ENCODE measurements at places on chromosomes 12 and 14. TPM values are rescaled to one million over a fixed set of nuclear protein-coding genes. Genes with fewer than 3 reads are reported as not detected.
A peak's percentile ranks its signal among the peaks of the same experiment; 100 is the strongest.

Gene SPTLC2
- 11.5 TPM for total RNA-seq

Gene SCN8A
- 0.41 TPM for total RNA-seq

Gene PMCH
- total RNA-seq = not detected

Gene KLRG1
- 6.9 TPM for total RNA-seq

DNA sequence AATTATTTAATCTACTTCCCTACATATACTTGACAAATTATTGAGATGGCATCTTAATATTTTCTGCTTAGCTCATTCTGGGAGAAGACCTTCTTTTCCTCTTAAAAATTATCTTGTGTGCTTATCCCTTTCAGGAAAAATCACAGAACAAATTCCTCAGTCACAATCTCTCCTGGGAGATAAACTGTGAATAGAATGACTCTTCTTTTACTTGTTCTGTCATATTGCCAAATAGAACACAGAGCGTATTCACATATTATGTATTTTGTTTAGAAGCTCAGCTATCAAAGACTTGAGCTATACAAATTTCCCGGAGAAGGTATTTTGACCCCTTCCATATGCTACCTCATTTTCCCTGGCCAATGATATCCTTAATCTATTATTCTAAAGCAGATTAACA lies 146.7 kb downstream of the TMEM117 start:
- H3K36me3 ChIP-seq = no peaks in the 10 kb centered on the region
- DNase-seq = no peak
- no peaks in the 10 kb centered on the region for H3K4me1 ChIP-seq
- no peak overlapping the region for H3K27ac ChIP-seq
- H3K4me3 ChIP-seq = no peak overlapping the region

DNA sequence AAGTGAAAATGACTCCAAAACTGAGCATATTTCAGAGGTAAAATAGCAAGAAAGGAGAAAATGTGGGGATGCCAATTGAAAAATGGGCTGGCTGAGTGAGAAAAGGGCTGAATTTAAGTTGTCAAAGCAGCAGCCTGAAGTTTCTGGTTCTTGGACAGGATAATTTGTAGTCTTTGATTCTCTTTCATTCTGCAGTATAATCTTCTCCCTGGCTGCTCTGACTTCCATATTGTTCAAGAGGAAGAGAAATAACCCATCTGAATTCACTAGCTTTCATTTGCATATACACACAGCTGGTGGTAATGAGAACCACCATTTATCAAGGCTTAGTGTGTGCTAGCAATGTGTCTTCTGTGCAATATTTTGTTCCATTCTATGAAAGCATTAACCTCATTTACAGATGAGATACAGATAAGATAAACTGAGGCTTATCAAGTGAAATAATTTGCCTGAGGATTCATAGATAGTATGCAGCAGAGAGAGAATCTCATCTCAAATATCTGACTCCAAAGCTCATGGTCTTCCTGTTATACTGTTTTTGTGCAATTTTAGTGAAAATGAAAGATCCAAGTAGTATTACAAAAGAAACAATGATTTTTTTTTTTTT lies 184.2 kb downstream of the TMTC2 start:
- no peak overlapping the region for H3K27ac ChIP-seq
- H3K4me3 ChIP-seq = no peak overlapping the region
- H3K4me1 ChIP-seq = no peaks in the 10 kb centered on the region
- H3K27me3 ChIP-seq = no peaks in the 10 kb centered on the region
- no peaks in the 10 kb centered on the region for H3K36me3 ChIP-seq

- H3K36me3 ChIP-seq = no peaks in the 10 kb centered on the region
- DNase-seq = no peak
- H3K27me3 ChIP-seq = peaks cover 8% of the 10 kb centered on the region
- H3K4me1 ChIP-seq = no peaks in the 10 kb centered on the region
Measured at GRCh38 chr12:116471544-116471943, 87.6 kb upstream of the MAP1LC3B2 start.

GRCh38 chr12:38697289-38697688 lies 208.1 kb downstream of the CPNE8 start:
- H3K36me3 ChIP-seq = peaks cover 16% of the 10 kb centered on the region
- no peak overlapping the region for H3K27ac ChIP-seq
- H3K27me3 ChIP-seq = no peaks in the 10 kb centered on the region
- H3K4me1 ChIP-seq = no peaks in the 10 kb centered on the region
- no peak overlapping the region for H3K4me3 ChIP-seq

DNA sequence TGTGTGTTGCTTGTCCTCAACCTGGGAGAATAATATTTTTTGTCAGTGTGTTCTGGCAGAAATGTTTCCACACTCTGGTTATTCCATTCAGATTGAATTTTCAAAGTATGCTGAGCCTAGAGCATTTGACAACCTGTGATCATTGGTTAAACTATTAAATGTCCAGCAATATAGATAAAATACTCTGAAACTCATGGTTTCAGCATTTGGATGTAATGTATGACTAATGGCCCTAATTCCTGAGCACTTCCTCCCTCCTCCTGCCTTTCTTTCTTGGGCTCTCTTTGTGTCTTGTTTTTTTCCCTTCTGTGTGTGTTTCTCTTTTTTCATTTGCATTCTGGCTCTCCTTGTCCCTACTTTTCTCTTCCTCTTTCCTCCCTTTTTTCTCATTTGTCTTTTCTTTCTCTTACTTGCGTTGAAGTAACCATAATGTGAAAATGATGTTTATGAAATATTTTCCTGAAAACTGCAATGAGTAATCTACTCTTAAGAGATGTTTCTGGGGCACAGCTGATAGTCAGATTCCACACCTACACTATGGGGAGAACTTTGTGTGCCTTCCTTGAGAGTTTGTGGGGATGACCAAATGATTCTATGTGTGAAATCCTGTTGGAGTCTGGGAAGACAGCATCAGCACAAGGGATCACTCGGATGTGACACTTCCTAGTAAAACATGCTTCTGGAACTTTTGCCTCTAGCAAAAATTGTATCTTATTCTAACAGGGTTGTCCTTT lies 74.6 kb downstream of the FRMD6 start:
- no peak for DNase-seq
- H3K36me3 ChIP-seq = peaks cover 66% of the 10 kb centered on the region
- no peak overlapping the region for H3K4me3 ChIP-seq
- no peak overlapping the region for H3K27ac ChIP-seq

DNA sequence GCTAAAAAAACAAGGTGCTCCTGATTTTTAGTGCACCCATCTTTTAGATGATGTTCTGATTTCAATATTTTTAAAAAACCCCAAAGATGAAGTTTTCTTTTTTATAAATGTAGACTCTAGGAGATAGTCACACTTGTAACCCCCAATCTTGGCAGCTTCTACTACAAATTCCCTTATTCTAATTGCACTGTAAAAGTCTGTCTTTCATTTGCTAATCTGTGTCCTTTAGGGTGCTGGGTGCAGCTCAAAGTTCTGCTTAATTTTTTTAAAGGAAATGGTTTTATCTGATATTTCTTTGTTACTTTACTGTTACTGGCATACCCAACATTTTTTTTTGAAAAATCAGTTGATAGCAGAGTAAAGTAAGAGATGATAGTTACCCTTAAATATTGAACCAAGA lies 172.0 kb downstream of the TRHDE start:
- H3K4me1 ChIP-seq = no peaks in the 10 kb centered on the region
- H3K36me3 ChIP-seq = no peaks in the 10 kb centered on the region
- no peak overlapping the region for H3K4me3 ChIP-seq
- no peak for DNase-seq

DNA sequence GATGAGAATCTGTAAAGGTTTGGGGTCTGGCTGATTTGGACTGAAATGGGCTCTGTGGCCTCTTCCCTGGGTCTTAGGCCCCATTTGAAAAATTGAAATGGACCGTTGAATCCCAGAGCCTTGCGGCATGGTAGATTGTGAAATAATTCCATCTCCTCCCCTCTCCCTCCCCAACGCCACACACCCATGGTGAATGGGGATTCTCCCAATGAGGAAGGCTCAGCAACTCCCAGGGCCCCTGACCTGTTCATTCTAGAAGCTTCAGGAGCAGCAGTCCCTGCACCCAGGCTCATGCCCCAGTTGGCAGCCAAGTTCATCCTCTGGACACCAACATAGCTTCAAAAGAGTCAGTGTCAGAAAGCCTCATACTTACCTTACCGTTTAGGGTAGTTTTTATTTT lies 217.4 kb downstream of the ZFP36L1 start:
- H3K4me3 ChIP-seq = no peak overlapping the region
- H3K4me1 ChIP-seq = peaks cover 28% of the 10 kb centered on the region
- H3K36me3 ChIP-seq = no peaks in the 10 kb centered on the region
- H3K27me3 ChIP-seq = no peaks in the 10 kb centered on the region
- H3K27ac ChIP-seq = peak overlapping the region; percentile 23

DNA sequence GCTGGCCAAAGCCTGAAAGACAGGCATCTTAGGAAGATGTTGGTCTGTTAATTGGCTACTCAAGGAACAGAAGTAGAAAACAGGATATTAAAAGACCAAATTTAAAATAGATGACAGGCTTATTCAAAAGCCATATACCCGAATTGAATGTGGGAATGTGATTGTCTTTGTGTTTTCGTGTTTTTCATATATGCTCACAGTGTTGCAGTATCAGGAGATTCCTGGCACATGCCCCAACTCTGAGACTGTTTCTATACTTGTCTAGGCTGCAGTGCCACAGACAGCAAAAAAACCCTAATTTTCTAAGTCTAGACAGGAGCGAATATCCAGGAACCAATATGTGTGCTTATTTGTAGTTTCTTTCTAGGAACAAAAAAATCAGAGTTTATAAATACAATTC lies 57.4 kb upstream of the KRR1 start:
- peaks cover 15% of the 10 kb centered on the region for H3K4me1 ChIP-seq
- H3K4me3 ChIP-seq = no peak overlapping the region
- no peaks in the 10 kb centered on the region for H3K36me3 ChIP-seq
- no peak for DNase-seq
- H3K27me3 ChIP-seq = no peaks in the 10 kb centered on the region
- H3K27ac ChIP-seq = no peak overlapping the region

- no peaks in the 10 kb centered on the region for H3K36me3 ChIP-seq
- no peak for DNase-seq
- no peaks in the 10 kb centered on the region for H3K27me3 ChIP-seq
- no peak overlapping the region for H3K4me3 ChIP-seq
Measured at GRCh38 chr14:96799489-96800054, 2.4 kb downstream of the VRK1 start.

GRCh38 chr12:132458846-132459641 lies 30.9 kb upstream of the FBRSL1 start:
- no peak overlapping the region for H3K4me3 ChIP-seq
- no peaks in the 10 kb centered on the region for H3K36me3 ChIP-seq
- no peak for DNase-seq
- peaks cover 66% of the 10 kb centered on the region for H3K27me3 ChIP-seq
- no peak overlapping the region for H3K27ac ChIP-seq
- H3K4me1 ChIP-seq = no peaks in the 10 kb centered on the region

DNA sequence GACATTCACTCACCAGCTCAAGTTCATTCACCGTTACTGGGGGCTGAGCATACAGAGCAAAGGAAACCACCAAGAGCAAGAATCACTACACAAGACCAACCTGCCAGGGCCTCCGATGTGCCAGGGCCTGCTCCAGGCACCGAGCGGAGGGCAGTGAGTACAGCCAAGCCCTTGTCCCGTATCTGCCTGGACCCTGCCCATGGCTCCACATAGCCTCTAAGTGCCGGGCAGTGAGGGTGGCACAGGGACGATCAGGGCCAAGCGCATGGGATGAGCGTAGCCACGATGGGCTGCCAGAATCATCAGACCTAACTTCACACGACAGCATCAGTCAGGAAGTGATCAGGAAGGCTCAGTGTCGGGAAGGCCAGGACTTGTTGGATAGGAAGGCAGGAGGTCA lies 199.6 kb downstream of the BCL11B start:
- DNase-seq = no peak
- no peak overlapping the region for H3K4me3 ChIP-seq
- H3K27me3 ChIP-seq = peaks cover 20% of the 10 kb centered on the region
- H3K36me3 ChIP-seq = no peaks in the 10 kb centered on the region
- no peaks in the 10 kb centered on the region for H3K4me1 ChIP-seq
- no peak overlapping the region for H3K27ac ChIP-seq

DNA sequence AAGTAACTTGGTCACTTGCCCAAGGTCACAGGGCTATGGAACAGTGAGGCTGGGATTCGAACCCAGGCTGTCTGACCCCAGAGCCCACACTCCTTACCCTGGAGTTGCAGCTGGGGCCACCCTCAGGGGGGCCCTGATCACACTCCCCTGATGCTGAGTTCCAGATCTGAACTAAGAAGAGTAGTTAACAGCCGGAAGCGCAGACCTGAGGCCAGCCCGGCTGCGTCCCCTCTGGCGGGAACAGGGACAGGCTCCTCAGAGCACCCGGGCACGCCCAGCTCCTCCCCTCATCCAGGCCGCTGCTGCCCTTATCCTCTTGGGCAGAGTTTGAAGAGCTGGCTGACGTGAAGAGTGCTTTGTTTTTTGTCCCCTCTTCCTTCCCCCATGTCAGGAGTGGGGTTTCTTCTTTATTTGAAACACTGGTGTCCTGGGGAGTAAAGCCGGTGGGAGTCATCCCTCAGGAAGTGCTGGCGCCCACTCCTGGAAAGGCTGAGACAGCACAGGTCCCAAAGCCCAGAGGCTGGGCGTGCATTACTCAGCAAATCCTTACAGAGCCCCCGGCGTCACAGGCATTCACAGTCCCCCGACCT lies 8.7 kb downstream of the PHB2 start:
- peaks cover 68% of the 10 kb centered on the region for H3K4me1 ChIP-seq
- DNase-seq = peak; percentile 53
- H3K4me3 ChIP-seq = peak overlapping the region; percentile 38
- no peaks in the 10 kb centered on the region for H3K27me3 ChIP-seq
